ENCODE measurements at places on chromosomes 6 and 20. TPM values are rescaled to one million over a fixed set of nuclear protein-coding genes. Genes with fewer than 3 reads are reported as not detected.

DEF6 gene
- total RNA-seq, result 16.5 TPM

AIF1 gene
- total RNA-seq, result not detected

RIPPLY2 gene
- total RNA-seq, result not detected

CHRNA4 gene
- not detected for total RNA-seq

MSH5 gene
- 54.7 TPM for total RNA-seq

SNX3 gene
- 142 TPM for total RNA-seq

WFDC11 gene
- total RNA-seq, result not detected

All from Caki2 (cell line).